Fibroblast of skin of back (primary cell): ENCODE measurements at places on chromosomes 4 and X.

GRCh38 chr4:160175064-160175643, 1072.3 kb downstream of the RAPGEF2 start:
- peak; percentile 43 for DNase-seq

DNA sequence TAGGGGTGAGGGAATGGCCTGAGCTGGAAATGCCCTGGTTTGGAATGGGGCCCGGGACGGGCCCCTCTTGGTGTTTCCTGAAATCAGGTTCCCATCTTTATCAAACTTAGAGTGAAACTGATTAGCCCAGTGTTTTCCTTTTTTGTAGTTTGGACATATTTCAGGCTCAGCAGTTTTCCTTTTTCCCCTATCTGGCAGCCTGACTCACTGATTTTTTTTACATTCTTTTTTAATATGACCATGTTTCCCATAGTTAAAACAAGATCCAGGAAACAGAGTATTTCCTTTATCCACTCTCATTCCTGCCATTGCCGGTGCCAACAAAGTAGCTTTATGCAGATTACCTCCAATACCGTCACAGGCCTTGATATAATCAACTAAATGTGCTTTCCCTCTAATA, 20.5 kb upstream of the C4orf17 start:
- no peak for DNase-seq

GRCh38 chrX:121301356-121301755, 253.9 kb downstream of the GLUD2 start:
- no peak for DNase-seq

GRCh38 chr4:83012200-83012686, 1.6 kb upstream of the LIN54 start:
- DNase-seq = no peak

DNA sequence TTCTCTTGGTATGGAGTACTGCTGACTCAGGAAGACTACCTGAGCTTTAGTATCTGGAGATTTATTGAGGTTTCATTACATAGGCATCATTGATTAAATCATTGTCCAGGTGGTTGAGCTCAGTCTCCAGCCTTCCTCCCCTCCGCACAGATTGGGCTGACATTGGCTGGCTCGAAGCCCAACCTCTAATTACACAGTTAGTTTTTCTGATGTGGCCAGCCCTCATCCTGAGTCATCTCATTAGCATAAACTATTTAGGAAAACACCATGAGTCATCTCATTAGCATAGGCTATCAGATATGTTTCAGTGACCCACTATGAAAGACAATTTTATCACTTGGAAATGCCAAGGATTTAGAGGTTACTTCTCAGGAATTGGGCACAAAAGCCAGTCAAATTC, 93.9 kb upstream of the ANKRD50 start:
- DNase-seq = peak; percentile 29

DNA sequence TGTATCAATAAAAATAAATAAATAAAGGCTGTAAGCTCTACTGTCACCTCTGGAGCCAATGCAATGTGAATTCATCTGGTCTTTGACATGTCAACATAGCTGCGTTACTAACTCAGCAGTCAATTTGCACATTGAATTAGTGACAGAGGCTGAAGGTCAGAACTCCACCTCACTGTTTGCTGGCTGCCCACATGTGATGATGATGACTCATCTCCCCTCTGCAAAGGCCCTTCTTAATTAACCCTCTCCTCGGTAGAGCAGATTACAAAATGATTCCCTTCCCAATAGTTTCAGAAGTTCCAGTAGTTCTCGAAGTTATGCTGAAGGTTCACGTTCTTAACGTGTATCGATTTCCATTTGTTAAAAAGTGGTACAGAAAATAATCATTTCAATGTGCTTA, 1626.0 kb upstream of the TENM3 start:
- DNase-seq = no peak

DNA sequence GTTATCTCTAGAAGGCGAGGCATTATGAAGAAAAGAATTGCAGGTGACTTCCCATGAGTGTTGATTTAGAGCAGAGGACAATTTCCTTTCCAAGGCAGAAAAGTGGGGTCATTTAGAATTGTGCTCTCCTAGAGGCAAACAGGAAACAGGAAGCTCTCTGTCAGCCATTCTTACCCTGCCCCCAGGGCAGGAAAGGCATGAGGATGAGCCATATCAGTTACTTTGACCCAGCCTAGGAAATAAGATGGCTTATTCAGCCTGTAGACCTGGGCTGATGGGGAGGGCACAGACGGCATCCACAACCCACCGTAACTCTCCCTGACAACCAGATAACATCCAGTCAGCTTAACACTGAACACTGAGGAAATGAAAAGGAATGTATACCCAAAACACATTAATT, 88.8 kb upstream of the KDR start:
- DNase-seq = peak; percentile 30

- DNase-seq = no peak
Measured at GRCh38 chrX:34632384-34632783, 24.7 kb downstream of the TMEM47 start.

GRCh38 chr4:118807659-118808058, 28.3 kb downstream of the SEC24D start:
- no peak for DNase-seq

GRCh38 chrX:110180928-110181310, 137.0 kb downstream of the AMMECR1 start:
- peak; percentile 88 for DNase-seq

DNA sequence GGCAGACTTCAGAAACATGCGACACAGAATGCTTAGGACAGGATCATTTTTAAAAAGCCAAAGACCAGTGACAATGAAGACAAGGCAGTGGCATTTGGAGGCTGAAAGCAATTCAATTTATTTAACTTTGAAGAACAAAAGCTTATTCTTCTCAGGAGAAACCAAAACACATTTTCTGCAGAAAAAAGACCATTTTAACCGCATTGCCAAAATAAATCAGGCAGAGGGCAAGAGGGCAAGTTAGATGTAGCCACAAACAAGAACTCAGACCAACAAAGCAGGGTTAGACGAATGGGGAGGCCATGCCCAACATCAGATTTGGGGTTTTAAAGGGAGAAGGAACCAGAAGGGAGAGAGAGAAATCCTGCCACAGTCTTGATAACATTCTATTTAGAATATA, 58.9 kb downstream of the RELL1 start:
- no peak for DNase-seq
